Type B pancreatic cell (in vitro differentiated cells): ENCODE measurements at places on chromosomes 12 and 14. TPM values are rescaled to one million over a fixed set of nuclear protein-coding genes. Genes with fewer than 3 reads are reported as not detected.

DNA sequence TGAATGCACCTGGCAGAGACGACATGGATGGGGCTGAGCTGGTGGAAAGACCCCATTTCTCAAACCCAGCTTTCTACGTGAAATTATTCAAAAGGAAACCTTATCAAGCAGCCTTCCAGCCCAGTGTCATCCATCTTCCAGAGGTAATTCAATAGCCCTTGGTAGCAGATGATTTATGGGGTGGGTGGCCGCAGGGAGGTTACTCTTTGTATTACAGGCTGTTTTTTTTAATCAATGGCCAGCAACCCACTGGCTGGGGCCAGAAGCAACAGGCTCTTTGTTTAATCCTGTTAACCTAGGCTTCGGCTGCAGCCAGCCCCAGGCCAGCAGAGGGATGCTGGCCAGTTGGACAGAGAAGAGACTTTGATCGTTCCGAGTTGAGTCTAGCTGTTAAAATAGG, 139.8 kb upstream of the SRRM4 start:
- no peaks in the 10 kb centered on the region for H3K4me1 ChIP-seq
- no peak for DNase-seq
- peaks cover 17% of the 10 kb centered on the region for H3K27me3 ChIP-seq
- no peak overlapping the region for H3K27ac ChIP-seq
- H3K4me3 ChIP-seq, result no peak overlapping the region
- H3K36me3 ChIP-seq, result no peaks in the 10 kb centered on the region

DNA sequence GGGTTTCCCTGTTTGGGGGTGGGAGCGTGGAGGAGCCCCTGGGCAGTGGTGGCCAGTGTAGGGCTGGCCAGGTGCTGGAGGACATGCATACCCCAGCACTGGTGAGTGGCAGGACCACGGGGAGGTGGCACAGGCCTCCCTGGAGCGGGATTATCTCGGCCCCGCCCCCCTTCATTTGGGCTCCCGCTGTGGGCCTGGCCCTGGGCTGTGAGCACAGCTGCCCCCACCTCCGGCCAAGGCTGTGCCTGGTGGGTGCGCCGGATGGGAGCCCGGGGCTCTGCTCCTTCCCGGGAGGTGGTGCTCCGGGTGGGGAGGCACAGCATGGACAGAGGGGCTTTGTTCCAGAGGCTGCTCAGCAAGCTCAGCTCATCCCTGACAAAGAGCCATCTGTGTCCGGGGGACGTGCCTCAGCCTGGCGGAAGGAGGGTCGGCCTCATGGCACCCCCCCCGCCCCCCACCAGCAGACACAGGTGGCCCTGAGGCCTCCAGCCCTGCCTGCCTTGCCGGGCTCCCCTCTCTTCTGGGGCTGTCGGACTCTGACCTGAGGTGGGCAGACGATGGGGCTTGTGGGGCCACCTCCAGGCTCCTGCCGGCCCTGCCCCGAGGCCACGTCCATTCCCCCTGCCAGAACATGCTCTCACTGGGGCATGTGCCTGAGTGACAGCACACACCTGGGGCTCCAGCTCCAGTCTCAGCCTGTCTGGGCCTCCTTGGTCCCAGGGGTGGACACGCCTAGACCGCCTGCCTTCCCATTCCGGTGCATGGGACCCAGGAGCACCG, 8.4 kb downstream of the TEDC1 start:
- no peaks in the 10 kb centered on the region for H3K36me3 ChIP-seq
- H3K27me3 ChIP-seq, result no peaks in the 10 kb centered on the region
- peaks cover 4% of the 10 kb centered on the region for H3K4me1 ChIP-seq
- H3K27ac ChIP-seq, result no peak overlapping the region
- no peak overlapping the region for H3K4me3 ChIP-seq

DNA sequence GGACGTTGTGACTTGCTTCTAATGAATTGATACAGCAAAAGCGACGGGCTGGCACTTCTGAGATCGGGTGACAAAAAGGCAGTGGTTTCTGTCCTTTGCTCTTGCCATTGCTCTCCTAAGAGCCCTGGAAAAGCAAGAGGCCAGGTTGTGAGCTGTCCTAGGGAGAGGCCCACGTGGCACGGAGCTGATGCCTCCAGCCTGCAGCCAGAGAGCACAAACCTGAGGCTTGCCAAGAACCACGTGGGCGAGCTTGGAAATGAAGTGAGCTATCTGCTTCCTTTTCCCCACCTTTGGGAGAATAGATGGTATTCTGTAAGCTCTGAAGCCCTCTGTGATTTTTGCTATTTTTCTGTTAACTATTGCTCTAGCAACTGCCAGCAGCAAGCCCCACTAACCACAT, 26.4 kb upstream of the NOS1 start:
- no peak for DNase-seq
- H3K27me3 ChIP-seq, result peaks cover 27% of the 10 kb centered on the region
- H3K4me1 ChIP-seq, result peaks cover 19% of the 10 kb centered on the region
- no peak overlapping the region for H3K27ac ChIP-seq
- H3K4me3 ChIP-seq, result no peak overlapping the region

GRCh38 chr12:25337916-25338315, 87.2 kb upstream of the KRAS start:
- no peak overlapping the region for H3K27ac ChIP-seq
- no peaks in the 10 kb centered on the region for H3K4me1 ChIP-seq
- DNase-seq, result no peak
- H3K27me3 ChIP-seq, result peaks cover 4% of the 10 kb centered on the region
- H3K36me3 ChIP-seq, result peaks cover 3% of the 10 kb centered on the region

- H3K27ac ChIP-seq, result no peak overlapping the region
- H3K4me3 ChIP-seq, result no peak overlapping the region
These were observed 210.4 kb downstream of the KIF26A start for GRCh38 chr14:104348741-104349140.

Gene TDRD9
- not detected in 2 replicates for total RNA-seq

GRCh38 chr14:80356413-80356812, 145.1 kb upstream of the DIO2 start:
- no peak for DNase-seq
- H3K27me3 ChIP-seq, result no peaks in the 10 kb centered on the region
- H3K36me3 ChIP-seq, result no peaks in the 10 kb centered on the region

Gene LHX5
- total RNA-seq, result 0.12 TPM in 1 of 2 replicates, not detected in the other

- DNase-seq, result no peak
- H3K27ac ChIP-seq, result no peak overlapping the region
- no peaks in the 10 kb centered on the region for H3K36me3 ChIP-seq
- H3K4me1 ChIP-seq, result peaks cover 36% of the 10 kb centered on the region
These were observed 66.6 kb downstream of the DIO3 start for GRCh38 chr14:101627915-101628262.

Gene RNF212B
- not detected in 2 replicates for total RNA-seq

- no peak for DNase-seq
- peaks cover 3% of the 10 kb centered on the region for H3K27me3 ChIP-seq
- H3K4me3 ChIP-seq, result no peak overlapping the region
- H3K4me1 ChIP-seq, result no peaks in the 10 kb centered on the region
These were observed 14.4 kb upstream of the TCP11L2 start for GRCh38 chr12:106288101-106288493.

GRCh38 chr14:100298551-100299237, 7.5 kb downstream of the SLC25A29 start:
- H3K4me3 ChIP-seq, result no peak overlapping the region
- peaks cover 5% of the 10 kb centered on the region for H3K36me3 ChIP-seq
- DNase-seq, result no peak
- H3K27ac ChIP-seq, result no peak overlapping the region

GRCh38 chr12:25675808-25676207, 122.7 kb upstream of the LMNTD1 start:
- no peak for DNase-seq
- H3K36me3 ChIP-seq, result no peaks in the 10 kb centered on the region
- H3K27me3 ChIP-seq, result no peaks in the 10 kb centered on the region
- H3K27ac ChIP-seq, result no peak overlapping the region

DNA sequence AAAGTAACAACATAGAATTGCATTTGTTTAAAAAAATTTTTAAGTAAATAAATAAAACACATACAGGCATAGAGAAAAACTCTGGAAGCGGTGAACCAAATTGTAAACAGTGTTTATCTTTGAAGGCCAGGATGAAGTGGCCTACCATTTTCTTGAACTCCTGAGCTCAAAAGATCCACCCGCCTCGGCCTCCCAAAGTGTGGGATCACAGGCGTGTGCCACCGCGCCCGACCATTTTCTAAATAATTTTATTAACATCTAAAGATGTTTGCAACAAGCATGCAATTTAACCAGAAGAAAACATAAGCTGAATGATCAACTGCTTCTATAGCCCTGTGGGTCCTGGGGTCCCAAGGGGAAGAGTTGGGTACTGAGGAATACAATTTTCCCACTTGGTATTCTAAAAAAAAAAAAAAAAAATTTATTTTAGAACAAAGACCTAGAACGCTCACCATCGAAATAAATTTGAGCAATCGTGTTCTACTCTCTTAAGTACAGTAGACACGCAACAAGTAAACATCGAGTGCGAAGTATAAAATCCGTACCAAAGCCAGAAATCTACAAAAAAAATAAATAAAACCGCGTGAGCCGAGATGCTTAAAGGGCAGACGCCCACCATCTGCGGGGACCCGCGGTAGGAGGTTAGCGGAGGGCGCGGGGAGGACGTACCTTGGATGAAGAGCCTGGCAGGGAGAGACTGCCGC, 484 bp downstream of the MIS18BP1 start:
- peak overlapping the region; percentile 95 for H3K4me3 ChIP-seq
- peak overlapping the region; percentile 98 for H3K27ac ChIP-seq
- peaks cover 5% of the 10 kb centered on the region for H3K36me3 ChIP-seq
- peaks cover 12% of the 10 kb centered on the region for H3K4me1 ChIP-seq
- peaks cover 3% of the 10 kb centered on the region for H3K27me3 ChIP-seq
